ENCODE measurements at places on chromosomes 1 and 21.

DNA sequence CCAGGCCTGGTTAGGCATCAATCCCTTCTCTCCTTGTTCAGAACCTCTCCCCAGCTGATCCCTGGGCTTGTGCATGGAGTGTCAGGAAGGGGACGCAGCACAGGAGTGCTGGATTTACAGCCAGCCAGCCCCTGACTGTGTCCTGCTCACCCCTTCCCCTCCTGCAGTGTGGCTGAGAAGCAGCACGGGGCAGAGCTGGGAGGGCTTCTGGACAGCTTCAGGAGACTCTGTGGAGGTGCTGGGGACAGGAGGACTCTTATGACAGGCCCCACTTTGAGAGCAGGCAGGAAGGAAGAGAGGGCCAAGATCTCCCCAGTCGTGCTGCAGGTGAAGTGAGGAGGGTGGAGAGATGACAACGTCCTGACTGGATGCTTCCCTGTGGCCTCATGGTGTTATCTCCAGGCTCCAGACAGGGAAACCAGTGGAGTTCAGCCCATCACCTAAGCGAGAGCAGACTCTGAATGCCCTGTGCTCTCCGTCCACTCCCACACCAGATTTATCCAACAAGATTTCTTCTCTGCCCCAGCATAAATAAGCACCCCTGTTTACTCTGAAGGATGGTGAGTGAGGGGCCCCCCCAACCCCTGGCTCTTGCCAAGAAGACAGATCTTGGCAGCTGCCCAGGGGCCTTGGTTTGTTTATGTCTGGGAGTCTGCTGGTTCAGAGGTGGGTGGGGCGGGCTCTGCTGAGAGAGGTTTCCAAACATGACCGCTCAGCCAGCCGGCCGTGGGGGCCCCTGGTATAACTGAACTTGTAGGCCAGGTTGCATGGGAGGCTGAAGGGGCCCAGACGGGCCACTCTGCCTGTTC is 21.3 kb downstream of the TMCC2 start:
- no peak for DNase-seq

DNA sequence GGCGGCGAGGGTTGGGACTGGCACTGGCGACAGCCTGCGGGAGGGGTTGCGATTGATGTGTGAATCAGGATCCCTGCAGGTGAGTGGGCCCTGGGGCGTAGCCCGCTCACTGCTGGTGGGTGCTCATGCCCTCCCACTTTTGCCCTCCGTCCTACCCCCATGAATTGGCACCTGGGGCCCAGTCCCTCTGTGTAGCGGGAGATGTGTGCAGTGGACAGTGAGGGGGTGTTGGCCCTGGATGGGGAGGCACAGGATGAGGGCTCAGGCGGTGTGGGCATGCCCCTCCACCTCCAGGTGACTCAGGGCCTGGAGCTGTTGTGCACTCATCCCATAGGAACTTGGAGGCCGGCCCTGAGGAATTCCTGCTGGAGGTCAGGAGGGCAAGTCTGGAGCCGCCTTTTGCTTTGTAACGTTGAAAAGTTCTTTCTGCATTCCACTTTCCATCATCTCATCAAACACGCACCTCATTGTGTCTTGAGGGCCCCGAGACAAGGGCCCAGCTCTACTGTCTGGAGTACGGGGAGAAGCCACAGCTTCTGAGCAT is 3.0 kb downstream of the PEAR1 start:
- DNase-seq = no peak

GRCh38 chr1:43049481-43049880 is 90.8 kb upstream of the SLC2A1 start:
- DNase-seq = no peak

GRCh38 chr1:178307264-178307663 is 189.5 kb downstream of the CLEC20A start:
- DNase-seq = no peak

DNA sequence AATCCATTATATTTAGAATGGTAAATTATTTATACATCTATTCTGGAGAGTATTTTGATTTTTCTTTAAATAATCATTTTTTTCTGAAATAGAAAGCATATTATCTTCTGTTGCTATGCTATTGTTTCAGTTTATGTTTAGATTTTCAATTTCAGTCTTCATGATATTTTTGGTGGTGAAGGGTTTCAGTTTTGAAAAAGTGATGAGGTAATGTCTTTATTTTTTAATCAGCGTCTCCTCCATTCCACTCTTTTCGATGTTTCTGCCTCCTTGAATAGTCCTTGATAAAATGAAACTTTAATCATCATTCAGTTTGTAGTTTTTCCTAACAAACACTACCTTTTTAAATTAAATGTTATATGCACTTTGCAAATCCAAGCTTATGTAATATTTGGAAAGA is 428.6 kb downstream of the PTPRC start:
- no peak for DNase-seq

DNA sequence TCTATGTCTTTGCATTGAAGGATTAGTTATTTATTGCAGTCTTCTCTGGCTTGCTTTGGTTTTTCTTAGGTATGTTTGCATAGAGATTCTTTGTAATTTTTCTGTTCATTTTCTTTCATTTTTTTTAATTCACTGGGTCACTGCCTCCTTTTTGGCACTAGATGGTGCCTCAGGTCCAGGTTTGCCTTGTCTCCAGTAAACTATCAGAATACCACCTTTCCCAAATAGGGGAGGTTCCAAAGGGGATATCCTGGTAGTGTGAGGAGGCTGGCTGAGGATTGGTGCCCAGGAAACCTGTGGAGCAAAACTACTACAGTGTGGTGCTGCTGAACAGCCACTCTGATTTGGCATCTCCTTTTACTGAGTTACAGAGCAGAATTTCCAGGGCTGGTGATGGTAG is 257.1 kb downstream of the KCTD3 start:
- no peak for DNase-seq

DNA sequence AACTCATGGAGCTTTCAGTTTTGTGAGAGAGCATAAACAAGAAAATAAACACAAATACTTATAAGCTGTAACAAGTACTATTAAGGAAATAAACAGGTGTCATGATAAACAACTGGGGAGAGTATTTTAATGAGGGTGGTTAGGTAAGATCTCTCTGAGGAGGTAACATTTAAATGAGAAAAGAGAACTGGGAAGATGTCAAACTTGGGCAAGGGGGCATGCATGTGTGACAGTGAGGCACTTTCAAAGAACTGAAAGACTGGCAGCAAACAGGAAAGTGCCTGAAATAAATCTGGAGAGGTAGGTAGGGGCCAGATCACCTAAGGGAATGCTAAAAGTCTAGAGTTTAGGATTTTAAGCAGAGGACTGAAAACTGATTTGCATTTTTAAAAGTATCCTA is 37.8 kb downstream of the NSL1 start:
- no peak for DNase-seq

GRCh38 chr1:36390411-36390810 is 4.7 kb upstream of the STK40 start:
- DNase-seq = no peak

DNA sequence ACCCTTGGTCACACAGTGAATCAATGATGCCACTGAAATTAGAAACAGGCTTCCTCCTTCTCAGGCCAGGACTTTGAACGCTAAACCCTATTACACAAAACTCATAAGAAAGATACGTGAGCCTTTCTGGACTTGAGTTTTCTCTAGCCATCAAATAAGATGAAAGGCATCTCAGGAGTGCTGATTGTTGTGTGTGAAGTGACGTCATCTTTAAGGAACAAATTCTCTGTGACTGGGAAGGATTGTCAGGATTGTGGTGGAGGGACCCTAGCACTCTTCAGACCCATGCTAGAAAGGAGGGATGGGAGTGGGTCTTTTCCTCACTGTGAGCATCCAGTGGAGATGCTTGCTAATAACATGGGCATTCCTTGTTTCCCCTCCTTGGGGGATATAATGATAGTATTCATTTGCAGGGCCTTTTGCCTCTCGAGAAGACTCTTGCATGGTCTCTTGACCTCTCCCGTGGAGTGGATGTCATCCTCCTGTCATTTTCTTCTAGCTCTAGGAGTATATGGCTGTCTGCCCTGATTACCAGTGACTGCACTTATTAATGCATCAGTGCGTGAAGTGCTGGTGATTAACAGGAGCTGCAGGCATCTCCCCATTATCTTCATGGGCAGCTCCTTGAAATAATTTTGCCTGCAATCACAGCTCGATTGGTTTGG is 39.9 kb downstream of the SPATA46 start:
- no peak for DNase-seq

GRCh38 chr1:5985250-5985649 is 7.0 kb downstream of the NPHP4 start:
- DNase-seq = no peak

- DNase-seq = no peak
Observed at GRCh38 chr21:40049931-40050290, 182.7 kb downstream of the PCP4 start.

DNA sequence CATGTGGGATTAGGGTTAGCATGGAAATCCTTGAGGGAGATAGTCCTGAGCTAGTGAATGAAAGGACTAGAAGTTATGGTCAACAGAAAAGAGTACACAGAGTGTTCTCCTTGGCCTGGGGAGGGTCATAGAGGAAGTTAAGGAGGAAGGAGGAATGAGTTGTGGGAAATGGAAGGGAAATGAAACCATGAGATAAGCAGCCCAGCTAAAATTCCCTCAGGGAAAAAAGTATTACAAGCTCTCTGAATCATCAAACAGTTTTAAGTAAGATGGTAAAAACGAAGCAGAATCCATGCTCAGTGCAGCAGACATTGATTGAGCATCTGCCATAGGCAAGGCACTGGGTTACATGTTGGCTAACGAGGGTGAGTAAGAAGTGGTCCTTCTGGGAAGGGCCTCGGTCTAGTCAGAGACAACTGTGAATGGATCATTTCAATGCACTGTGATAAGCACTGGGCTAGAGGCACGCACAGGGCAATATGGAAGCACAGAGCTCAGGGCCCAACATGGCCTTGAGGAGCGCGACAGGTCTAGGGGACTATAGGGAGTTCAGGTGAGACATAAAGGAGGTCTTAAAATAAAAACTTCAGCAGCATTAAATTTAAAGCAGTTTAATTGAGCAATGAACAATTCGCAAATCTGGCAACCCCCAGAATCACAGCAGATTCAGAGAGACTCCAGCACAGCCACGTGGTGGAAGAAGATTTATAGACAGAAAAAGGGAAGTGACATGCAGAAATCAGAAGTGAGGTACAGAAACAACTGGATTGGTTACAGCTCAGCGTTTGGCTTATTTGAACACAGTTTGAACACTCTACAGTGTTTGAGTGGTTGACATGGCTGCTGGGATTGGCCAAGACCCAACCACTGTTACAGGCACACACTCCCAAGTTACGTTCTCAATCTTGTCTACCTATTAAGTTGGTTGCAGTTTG is 219.5 kb downstream of the HLX start:
- DNase-seq = no peak

DNA sequence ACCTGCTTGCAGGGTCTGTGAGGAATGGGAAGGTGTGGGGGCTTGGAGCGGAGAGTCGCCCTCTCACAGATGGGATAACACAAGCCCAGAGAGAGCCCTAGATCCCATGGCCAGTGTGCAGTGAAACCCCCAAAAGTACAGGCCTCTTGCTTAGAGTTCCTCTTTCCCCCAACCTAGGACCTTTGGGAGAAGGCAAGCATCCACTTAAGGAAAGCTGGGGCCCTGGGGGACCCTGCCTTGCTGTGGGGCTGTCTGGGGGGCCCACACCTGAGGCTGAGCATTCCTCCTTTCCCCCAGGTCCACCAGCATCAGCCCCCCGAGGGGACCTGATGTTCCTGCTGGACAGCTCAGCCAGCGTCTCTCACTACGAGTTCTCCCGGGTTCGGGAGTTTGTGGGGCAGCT is 1.1 kb downstream of the VWA1 start:
- no peak for DNase-seq

GRCh38 chr1:46797696-46798470 is 963 bp upstream of the CYP4B1 start:
- DNase-seq = no peak

DNA sequence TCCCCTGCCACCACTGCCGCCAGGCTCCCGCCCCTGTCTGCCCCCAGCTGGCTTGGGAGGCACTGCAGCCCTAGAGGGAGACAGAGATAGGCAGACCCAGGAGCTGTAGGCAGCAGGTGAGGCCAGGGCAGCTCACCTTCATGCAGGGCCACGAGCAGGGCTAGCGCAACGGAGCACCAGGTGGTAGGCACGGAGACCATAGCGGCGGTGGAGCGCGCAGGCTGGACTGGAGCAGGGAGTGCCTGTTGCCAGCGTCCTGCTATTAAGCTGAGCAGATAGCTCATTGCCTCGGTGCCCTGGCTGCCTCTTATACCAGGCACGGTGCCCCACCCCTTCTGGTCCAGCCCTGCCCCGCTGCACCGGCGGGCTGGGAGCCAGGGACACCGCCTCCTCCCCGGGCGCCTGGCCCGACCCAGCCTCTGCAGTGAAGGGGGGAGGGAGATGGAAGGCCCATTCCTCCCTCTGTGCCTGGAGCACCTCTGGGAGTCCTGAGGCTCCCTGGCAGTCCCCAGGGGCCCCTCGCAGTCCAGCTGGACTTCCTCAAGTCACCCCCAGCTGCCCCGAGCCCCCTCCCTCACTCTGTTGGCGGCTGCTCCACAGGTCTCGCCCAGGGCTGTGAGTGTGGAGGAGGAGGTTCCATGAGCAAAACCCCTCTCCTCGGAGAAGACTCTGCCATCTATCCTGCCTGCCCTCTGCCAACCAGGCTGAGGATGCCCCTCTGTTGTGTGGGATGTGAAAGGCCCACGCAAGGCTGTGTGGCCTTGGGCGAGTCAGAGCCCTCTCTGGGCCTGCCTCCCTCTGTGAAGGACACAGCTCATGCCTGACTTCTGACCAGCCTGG is at the start of gene EDN2:
TSS of gene EDN2 (minus strand) at position 282 of the 840 bp plus-strand sequence. CDS start at position 200, 82 bp downstream.
- DNase-seq = no peak

DNA sequence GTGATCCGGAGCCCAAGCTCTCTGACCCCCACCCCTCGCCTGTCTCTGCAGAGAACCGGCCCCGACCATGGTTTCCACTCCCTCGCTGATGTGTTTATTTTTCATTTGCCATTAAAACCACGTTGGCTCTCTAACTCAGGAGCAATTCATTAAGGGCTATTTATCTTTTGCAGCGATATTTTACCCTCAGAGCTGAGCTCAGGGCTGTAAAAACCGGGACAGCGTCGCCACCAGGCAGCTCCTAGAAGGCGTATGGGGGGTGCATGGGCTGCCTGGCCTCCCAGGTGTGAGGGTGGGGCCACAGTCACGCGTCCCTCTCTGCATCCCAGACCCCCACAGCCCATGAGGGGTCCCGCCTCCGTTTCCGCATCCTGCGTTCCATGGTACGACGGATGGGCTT is 71.4 kb downstream of the PRDM16 start:
- no peak for DNase-seq

DNA sequence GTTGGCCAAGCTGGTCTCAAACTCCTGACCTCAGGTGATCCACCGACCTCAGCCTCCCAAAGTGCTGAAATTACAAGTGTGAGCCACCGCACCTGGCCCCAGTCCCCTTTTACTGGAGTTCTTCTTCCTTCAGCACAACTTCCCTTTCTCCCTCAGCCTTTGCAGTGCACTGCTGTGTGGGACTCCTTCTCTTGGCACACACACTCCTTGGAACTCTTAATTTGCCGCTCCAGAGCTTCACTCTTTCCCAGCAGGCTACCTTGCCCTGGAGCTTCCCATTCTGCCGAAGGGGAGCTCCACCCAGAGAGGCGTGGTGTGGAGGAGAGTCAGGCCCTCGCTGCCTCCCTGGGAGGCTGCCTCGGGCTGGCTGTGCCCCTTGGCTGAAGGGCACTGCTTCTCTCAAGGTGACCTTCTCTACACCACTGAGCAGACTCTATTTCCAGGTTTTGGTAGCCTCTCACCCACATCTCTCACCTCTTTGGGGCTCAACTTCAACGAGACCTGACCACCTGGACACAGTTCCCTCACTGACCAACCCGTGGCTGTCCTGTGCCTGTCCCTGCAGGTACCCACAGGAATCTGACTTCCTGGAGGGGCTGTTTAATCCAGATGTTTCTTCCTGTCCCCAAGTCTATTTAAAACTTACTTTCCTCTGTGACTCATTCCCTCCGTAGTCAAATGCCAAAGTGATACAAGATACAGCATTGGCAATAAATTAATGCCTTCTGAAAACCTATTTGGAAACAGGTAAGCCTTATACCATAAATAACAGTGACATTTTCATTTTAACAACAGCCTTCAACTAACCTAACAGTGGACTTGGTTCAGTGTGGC is 227.3 kb upstream of the KIAA0040 start:
- no peak for DNase-seq

Data from Jurkat, Clone E6-1 (cell line).